RWPE2 (cell line): ENCODE measurements at places on chromosomes 1 and 21.

GRCh38 chr1:186143481-186143880 is 231.6 kb downstream of the TPR start:
- no peaks in the 10 kb centered on the region for H3K27me3 ChIP-seq
- H3K27ac ChIP-seq = no peak overlapping the region
- DNase-seq = no peak
- H3K4me3 ChIP-seq = no peak overlapping the region
- no peaks in the 10 kb centered on the region for H3K4me1 ChIP-seq
- H3K36me3 ChIP-seq = no peaks in the 10 kb centered on the region

- no peak for DNase-seq
- peaks cover 17% of the 10 kb centered on the region for H3K4me1 ChIP-seq
- no peaks in the 10 kb centered on the region for H3K27me3 ChIP-seq
- no peaks in the 10 kb centered on the region for H3K36me3 ChIP-seq
- no peak overlapping the region for H3K4me3 ChIP-seq
- H3K27ac ChIP-seq = peak overlapping the region; percentile 13
These were observed 14.4 kb downstream of the CXADR start for GRCh38 chr21:17527240-17527639.

DNA sequence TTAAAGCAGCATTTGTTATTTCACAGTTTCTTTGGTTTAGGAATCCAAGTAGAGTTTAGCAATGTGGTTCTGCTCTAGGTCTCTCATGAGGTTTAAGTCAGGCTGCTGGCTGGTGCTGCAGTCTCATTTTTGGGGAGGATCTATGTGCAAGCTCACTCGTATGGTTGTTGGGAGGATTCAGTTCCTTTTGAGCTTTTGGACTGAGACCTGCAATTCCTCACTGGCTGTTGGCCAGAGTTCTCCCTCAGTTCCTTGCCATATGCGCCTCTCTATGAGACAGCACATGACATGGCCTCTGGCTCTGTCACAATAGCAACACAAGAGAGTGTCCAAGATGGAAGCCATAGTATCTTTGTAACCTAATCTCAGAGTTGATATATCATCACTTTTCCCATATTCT is 91.0 kb downstream of the OLFML2B start:
- no peak for DNase-seq
- H3K4me1 ChIP-seq = no peaks in the 10 kb centered on the region
- 0 out of 2 replicates have a peak, but pooled peaks cover 2% of the 10 kb centered on the region for H3K36me3 ChIP-seq
- no peak overlapping the region for H3K4me3 ChIP-seq

DNA sequence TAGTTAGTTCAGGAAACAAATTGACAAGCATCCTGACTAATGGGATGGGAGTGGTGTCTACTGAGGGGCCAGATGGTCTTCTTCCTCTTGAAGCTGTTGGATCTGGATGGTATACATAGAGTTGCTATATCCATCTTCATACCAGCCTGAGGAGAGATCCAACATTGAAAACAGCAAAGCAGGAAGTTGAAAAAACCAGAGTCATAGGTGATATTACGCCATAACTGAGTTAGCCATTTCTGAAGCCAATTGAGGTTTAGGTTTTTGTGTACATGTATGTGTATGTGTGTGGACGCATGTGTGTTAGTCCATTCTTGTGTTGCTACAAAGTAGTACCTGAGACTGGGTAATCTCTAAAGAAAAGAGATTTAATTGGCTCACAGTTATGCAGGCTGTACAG is 2.3 kb upstream of the TSPAN2 start:
- H3K27ac ChIP-seq = no peak overlapping the region
- no peaks in the 10 kb centered on the region for H3K4me1 ChIP-seq
- no peaks in the 10 kb centered on the region for H3K36me3 ChIP-seq
- H3K4me3 ChIP-seq = no peak overlapping the region
- DNase-seq = no peak

DNA sequence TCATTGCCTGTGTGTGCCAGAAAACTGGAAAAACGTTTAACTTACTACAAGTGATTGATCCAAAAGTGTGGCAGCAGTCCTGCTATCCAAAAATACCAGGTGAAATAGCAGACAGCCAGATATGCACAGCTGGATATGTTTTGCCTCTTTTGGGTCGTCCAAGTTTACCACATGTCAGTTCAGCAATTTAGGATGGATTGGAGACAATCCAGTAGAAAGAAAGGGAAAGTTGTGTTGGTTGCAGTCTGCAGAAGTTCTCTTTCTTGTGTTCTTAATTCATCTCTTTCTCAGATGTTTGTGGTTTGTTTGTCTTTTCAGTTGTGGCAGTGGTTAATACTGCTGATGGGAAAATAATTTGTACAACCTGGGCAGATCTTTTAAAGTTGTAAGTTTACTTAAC is 645.0 kb downstream of the PTPRC start:
- no peak overlapping the region for H3K4me3 ChIP-seq
- no peaks in the 10 kb centered on the region; the same call in 1 of the 2 replicates for H3K36me3 ChIP-seq
- peaks cover 6% of the 10 kb centered on the region for H3K4me1 ChIP-seq
- H3K27ac ChIP-seq = no peak overlapping the region

DNA sequence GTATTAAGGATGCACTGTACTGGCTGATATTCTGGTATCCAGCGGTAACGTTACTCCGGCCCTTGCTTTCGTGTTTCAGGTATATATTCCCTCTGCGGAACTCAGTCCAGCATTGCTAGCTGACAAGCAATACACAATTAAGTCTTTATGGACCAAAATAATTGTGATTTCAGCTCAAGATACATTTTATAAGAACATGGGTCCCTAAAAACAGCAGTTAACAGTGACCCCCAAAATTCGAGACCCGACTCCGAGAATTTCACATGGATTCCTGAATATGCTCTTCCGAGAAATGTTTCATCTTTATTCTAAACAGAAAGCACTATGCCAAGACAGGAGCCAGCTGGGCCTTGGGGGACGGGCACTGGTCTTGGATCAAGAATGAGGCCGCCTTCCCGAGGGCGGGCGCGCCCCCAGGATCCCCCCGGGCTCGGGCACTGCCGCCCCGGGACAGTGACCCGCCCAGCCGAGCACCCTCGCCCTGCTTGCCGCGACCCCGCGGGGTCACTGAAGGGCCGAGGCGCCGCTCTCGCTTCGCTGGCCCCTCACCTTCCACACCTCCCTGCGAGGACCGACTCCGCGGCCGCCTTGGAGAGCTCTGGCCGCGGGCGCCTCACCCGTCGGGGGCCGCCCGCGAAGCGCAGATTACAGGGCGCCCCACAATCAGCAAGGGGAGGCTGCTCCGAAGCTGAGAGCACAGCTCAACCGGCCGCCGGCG is 610 bp downstream of the SCYL3 start:
- peak overlapping the region; percentile 62 for H3K4me3 ChIP-seq
- peaks cover 20% of the 10 kb centered on the region for H3K4me1 ChIP-seq
- no peaks in the 10 kb centered on the region for H3K27me3 ChIP-seq
- H3K27ac ChIP-seq = peak overlapping the region; percentile 67
- DNase-seq = no peak
- peaks cover 8% of the 10 kb centered on the region for H3K36me3 ChIP-seq

- H3K36me3 ChIP-seq = no peaks in the 10 kb centered on the region
- no peak overlapping the region for H3K27ac ChIP-seq
- no peak overlapping the region for H3K4me3 ChIP-seq
These were observed 111.3 kb downstream of the TGFBR3 start for GRCh38 chr1:91774520-91775203.

GRCh38 chr1:184162281-184162680 is 110.8 kb downstream of the TSEN15 start:
- H3K4me3 ChIP-seq = no peak overlapping the region
- no peak for DNase-seq
- no peak overlapping the region for H3K27ac ChIP-seq
- no peaks in the 10 kb centered on the region for H3K36me3 ChIP-seq
- no peaks in the 10 kb centered on the region for H3K4me1 ChIP-seq
